CD4-positive, alpha-beta T cell treated with Interleukin-10 for 1 hour (primary cell): ENCODE measurements at places on chromosomes 12 and 14.

GRCh38 chr14:23528555-23528954 is 23.0 kb downstream of the ZFHX2 start:
- no peak for DNase-seq

DNA sequence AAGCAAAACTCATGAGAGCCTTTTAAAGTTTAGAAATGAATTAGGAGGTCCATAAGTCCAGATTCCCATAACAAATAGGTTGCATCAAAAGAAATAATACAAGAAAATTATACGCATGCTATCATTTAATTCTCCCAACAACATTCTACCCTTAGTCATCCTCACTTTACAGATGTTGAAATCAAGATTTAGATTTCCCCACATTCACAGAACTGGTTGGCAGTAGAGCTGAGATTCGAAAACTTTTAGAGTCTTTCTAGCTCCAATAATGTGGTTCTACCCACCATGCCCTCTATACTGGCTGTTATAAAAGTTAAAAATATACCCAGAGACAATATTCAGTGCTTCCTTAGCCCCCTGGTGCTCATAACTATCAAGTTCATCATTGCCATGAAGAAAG is 56.6 kb upstream of the METAP2 start:
- no peak for DNase-seq

- DNase-seq = no peak
These were observed 51.2 kb upstream of the FBRSL1 start for GRCh38 chr12:132438726-132439125.

DNA sequence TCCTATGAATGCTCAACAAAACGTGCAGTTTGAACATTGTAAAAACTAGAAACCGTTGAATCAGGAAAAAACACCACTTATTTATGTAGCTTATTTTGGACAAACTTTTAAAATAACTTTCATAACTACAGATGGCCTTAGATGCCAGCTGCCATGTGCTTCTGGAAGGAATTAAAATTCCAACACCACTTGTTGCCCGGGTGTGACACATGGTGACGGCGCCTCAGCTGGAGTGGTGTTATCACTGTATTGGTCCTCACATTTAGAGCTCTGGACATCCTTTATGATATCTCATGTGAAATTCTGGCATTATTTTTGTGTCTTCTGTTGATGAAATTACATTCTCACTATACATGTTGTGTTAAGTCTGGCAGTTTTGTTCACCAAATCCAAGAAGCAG is 211.0 kb downstream of the IPO8 start:
- no peak for DNase-seq

DNA sequence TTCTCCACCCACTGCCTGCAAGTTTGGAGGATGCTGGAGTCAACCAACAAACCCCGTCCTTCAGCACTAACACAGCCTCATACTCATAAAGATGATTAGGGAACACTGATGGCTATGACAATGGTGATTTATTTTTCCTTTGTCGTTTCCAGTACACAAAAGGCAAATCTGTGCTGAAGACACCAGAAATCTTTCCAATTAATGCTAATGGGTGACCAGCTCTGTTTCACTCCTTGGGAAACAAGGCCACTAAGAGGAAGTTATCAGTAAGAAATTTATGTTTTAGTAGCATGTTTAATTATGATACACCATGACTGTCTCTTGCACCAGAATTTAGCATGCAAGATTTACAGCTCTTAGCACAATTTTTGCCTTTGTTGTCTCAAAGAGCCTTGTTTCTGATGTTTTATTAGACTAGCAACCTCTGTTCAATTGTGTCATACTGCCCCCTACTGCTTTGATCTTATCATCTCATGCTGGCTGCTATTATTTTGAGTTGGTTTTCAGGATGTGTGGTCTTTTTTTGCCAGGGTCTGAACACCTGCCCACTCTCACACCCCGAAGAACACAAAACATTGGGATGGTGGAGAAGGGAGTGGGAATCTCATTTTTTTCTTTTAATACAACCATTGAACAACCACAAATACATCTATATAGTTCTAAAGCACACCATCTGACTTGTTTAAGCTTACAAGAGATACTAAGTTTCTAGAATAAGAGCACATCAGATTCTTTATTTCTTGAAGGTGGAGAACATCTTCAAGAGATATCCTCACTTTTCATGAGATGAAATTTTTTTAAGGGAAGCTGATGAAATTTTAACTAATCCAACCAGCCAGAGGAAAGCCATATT is 160.9 kb downstream of the SPTSSA start:
- DNase-seq = peak; percentile 39

GRCh38 chr12:128734371-128734770 is 89.4 kb downstream of the SLC15A4 start:
- DNase-seq = no peak

DNA sequence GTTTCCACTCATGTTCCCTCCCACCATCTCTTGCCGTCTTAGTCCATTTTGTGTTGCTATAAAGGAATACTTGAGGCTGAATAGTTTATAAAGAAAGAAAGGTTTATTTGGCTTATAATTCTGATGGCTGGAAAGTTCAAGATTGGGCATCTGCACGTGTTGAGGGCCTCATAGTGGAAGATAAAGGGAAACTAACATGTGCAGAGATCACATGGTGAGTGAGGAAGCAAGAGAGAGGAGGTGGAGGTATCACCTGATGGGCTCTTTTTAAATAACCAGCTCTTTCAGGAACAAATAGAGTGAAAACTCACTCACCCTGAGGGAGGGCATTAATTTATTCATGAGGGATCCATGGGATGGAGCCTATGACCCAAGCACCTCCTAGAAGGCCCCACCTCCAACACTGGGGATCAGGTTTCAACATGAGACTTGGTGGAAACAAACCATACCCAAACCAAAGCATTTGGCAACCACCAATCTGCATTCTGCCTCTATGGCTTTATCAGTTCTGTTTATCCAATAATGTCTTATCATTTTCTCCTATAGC is 29.5 kb downstream of the MYO1H start:
- no peak for DNase-seq

DNA sequence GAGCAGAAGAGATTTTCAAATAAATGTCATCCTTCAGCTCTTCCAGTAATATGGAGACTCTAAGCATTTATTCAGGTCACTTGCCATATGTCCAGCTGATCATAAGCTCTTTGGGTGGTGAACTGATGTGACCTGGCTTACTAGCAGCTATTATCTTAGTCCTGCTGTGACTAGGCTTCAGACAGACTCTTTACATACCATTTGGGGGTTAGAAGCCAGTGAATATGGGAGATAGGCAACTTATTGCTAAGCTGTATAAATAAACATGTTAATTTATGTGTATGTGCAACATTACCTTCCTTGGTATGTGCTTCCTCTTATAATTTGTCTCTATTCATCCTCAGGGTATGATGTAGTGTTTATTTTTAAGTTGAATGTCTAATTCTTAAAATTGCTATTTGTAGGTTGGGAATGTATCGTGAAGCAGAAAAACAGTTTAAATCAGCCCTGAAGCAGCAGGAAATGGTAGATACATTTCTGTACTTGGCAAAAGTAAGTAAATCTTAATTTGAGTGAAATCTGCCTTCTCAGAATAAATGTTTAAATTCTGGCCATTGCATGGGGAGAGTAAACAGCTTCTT is 32.4 kb downstream of the TTC8 start:
- DNase-seq = no peak

GRCh38 chr14:27096091-27096490 is 498.3 kb upstream of the NOVA1 start:
- DNase-seq = no peak

DNA sequence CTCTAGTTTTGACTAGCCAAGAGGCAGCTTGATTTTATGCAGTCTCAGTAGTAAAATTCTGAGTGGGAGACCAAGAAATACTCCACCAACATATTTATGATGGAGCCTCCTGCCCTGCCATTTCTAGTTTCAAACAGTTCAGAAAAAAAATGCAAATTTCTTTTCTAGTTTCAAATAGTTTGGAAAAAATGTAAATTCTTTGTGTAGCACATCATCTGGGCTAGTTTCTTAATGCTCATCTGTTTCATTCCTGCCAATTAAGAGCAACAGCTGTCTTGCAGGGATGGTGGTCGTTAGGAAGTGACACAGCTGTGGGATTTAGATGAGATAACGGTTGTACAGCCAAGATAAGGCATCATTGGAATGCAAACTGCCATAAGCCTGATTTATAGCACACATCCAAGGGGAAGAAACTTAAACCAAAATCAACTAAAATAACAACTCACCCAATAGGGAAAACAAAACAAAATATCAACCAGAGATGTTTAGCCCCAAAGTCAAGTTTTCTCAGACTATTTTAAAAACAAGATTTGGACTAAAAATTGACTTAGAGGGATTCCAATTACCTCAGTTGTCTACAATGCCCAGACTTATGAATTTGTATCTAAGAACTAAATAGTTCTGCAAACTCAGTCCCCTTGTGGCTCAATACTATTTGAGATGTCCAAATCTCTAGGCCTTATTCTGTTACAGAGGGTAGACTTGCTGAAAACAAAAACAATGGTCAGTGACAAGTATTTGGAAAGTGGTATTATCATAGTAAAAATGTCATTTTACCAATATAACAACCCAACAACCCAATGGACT is 291.3 kb upstream of the ATP2B1 start:
- no peak for DNase-seq

DNA sequence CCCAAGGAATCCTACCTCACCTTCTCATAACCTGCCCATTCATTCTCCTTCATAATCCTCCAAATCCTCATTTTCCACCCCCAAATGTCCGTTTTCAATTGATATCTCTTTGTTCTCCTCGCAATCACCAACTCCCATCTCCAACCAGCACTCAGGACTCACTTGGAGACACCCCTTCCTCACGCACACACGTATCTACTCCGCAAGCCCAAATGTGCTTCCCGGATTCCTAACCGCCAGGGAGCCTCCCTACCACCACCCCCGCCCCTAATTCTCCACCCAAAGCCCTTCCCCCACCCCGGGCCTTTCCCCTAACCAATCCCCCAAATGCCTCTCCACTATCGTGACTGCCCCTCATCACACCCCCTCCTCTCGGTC is 304 bp downstream of the KCTD10 start:
- no peak for DNase-seq

DNA sequence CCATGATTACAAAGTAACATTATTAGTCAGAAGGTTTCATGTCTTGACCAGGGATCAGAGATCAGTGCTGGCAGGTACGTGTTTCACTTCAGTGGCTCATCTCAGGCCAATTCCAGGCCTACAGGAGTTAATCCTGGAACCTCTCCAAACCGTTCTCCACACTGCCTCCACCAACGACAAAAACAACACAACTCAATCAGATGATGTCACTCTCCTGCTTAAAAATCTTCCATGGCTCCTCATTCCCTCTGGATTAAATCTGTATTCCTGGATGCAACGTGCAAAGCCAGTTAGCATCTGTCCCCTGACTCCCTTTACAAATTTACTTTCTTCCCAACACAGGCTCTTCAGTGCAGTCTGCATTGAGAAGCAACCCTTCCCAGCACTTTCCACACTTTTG is 34.3 kb upstream of the TXNRD1 start:
- DNase-seq = no peak

- DNase-seq = no peak
These were observed 50.0 kb downstream of the SLC38A4 start for GRCh38 chr12:46775796-46776195.

- no peak for DNase-seq
These were observed 50.5 kb upstream of the DACT1 start for GRCh38 chr14:58587271-58587670.

DNA sequence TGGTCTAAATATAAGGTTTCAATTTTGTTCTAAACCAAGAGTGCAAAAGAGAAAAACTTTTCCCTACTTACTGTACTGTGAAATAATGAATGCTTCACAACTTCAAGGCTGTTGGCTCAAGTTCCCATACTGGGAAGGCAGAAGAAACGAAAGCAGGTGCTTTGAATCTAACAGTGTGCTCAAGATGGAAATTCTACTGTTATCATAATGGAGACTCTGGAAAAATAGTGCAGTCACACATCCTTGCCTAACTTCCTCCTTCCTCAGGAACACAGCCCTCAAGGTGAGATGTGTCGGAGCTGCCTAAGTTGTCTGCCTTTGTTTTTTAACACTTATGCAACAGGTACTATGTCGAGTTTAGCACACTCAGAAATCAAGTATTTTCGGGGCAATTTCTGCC is 131.1 kb downstream of the STXBP6 start:
- no peak for DNase-seq

DNA sequence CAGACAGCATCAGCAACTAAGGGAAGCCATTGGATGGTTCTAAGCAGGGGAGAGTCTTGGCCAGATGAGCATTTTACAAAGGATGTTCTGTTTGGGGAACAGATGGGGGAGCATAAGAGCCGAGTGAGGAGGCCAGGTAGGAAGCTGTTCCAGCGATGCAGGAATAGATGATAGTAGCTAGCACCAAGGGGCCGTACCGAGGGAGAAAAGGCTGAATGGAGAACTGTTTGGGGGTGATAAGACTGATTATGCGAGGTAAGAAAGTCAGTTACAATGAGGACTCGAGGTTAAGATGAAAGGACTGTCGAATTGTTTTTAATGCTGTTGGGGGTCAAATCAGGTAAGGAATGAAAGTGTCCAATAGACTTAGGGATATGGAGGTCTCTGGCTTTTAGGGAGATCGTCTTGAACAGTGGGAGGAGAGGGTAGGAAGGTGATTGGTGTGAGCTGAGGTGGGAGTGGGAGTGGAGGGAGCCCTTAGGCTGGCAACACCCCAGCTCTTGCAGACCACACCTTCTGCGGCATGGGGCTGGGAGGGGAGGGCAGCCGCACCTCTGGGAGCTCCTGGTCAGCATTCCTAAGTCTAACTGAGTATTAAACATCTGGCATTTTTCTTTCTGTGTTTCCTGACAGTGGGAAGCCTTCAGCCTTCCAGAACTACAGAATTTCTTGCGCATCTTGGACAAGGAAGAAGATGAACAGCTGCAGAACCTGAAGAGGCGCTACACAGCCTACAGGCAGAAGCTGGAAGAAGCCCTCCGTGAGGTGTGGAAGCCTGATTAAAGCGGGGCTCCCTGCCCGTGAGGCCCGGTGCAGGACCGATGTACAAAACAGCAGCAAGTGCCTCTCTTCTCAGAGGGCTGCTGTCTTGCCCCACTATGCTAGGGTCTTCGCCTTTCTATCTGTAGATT is 64.8 kb downstream of the GNS start:
- DNase-seq = no peak

- no peak for DNase-seq
These were observed 513.8 kb downstream of the NRXN3 start for GRCh38 chr14:78683981-78684380.

DNA sequence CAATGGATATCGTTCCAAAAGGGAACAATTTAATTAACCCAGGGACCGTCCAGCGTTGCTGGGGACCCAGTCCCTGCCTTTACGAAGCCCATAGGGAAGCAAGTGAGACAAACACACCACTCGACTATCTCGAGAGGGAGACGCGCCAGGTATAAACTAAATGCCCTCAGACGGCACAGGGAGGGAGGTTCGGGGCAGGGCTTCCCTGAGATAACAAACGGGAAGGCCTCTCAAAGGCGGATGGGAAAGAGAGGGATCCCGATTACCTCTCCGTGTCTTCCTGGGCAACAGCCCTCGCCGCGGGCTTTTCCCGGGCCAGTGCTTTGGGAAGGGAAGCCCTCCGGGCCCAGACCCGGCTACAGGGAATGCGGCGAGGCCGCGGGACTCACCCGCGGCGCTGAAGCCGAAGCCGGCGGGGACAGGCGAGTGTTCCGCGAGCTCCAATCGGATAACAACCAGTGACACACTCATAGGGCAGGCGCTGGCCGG is 390 bp downstream of the BRAP start:
- DNase-seq = no peak

- peak; percentile 39 for DNase-seq
These were observed 101.2 kb downstream of the EEA1 start for GRCh38 chr12:92827836-92828431.
